ENCODE measurements at places on chromosomes 6 and 20. TPM values are rescaled to one million over a fixed set of nuclear protein-coding genes. Genes with fewer than 3 reads are reported as not detected.

DNA sequence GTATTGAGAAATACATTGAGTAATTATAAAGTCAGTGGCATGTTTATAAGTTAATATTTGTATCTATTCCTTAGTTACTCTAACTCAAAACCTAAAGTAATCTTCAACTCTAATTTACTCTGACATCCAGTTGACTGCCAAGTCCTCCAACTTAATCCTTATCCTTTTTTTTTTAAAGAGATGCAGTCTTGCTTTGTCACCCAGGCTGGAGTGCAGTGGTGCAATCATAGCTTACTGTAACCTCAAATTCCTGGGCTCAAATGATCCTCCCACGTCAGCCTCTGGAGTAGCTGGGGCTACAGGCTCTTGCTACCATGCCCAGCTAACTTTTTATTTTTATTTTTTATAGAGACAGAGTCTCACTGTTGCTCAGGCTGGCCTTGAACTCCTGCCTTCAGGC, 24.4 kb downstream of the PTPN1 start:
- no peak for DNase-seq

LRRC73 gene
- not detected for total RNA-seq

DNA sequence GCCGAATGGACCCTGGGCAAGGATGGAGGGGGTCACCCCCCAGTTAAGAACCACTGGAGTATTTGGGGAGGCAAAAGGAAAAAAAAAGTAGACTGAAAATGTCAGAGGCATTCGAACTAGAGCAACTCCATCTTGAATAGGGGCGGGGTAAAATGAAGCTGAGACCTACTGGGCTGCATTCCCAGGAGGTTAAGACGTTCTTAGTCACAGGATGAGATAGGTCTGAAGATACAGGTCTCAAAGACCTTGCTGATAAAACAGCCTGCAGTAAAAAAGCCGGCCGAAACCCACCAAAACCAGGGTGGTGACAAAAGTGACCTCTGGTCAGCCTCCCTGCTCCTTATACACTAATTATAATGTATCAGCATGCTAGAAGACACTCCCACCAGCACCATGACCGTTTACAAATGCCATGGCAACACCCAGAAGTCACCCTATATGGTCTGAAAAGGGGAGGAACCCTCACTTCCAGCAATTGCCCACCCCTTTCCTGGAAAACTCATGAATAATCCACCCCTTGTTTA, 70.4 kb upstream of the KCNG1 start:
- DNase-seq = no peak

ETV7 gene
- 0.96 TPM for total RNA-seq

GRCh38 chr20:4828830-4829513, 107.3 kb downstream of the PRND start:
- DNase-seq = no peak

GRCh38 chr6:106083618-106084017, 2.5 kb upstream of the PRDM1 start:
- no peak for DNase-seq

EYS gene
- total RNA-seq = 17.3 TPM

All from umbilical cord (tissue), 2 donors.